ENCODE measurements at places on chromosomes 3 and 15.

DNA sequence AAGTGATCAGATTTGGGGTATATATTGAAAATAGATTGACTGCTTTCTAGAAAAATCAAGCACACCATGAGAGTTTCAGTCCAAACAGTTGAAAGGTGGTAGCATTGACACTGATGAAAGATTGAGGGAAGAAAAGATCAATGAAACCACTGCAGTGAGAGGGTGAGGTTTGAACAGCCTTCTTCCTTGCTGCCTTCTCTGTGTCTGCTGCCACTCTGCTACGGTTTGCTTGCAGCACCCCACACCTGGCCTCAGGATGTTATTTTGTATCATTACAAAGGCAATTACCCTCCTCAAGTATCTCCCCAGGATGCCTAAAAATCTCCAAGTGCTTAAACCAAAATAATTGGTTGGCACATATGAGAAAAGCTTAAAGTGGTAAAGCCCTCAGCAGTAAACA, 683.6 kb upstream of the ARPP21 start:
- no peak for DNase-seq

DNA sequence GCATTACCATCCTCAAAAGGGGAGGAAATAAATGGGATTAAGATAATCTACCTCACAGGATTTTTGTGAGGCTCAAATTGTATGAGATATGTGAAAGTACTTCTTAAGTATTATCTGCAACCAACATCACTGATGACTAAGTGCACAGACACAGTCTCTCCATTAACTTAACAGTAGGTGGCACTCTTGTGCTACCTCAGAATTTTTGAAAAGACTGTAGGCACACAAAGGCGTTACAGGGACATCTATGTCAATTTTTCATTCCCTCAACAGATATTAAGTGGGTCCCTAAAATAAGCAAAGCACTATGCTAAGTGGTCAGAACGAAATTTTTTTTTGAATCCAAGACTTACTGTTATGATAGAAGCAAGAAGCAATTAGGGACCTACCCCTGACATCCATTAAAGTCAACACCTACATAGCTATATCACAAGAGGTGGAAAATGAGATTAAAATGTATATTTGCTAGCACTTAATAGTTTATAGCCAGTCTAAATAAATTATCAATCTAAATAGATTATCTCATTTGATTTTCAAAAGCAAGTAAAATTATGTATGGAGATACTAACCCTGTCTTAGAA, 52.9 kb downstream of the RYK start:
- peak; percentile 42 for DNase-seq

DNA sequence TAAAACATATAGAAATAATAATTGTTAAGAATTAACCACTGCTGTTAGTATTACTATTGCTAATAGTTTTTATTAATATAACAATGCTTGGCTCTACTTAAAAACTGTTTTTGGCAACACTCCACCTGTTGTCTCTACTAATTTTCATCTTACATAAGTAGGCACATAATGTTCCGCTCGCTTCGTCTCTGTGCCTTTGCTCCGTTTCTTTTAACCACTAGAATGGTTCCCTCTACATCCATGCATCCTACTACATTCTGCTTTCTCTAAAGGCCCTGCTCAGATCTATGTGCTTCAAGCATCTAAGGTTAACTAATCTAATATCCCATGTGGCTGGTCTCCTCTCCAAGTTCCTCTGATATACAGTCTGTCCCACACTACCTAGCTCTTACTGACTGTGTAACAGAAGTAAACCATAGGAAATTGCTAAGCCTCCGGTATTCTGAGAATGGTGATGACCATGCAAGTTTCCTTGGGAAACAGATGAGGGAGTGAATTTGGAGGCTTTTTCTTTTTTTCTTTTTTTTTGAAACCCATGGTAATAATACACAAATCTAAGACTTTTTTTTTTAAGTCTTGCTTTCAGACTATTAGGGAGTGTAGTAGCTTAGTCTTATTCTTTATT, 138.3 kb downstream of the P3H2 start:
- DNase-seq = no peak

DNA sequence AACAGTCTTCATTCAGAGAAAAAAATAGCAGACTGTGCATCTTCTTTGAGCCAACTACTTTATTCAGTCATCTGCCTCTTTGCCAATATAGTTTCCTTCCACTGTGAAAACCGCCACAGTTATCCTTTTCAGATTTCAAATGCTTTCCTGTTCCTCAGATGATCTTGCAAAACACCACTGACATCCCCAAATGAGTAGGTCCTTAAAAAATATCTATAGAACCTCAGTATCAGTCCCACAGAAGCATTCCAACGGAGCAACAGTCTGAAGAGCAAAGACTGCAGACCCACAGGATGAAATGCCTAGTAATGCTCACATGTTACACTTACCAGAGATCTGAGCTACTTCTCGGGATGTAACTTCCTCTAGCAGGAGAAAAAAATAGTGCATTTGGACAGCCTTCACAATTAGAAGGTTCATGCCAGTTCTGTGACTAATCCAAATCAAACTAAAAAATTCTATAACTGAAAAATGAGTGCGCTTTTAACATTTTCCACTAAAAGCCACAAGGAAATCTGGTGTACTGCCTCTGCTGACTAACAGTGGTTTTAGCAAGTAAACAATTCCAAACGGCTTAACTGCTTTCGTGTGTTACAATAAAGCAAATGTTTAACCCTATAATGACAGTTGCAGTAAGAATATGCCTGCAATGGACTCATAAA, at the start of gene ANKRD28:
ANKRD28 (minus strand) TSS at position 338 of the 662 bp plus-strand sequence. CDS start 1,458 bp downstream, outside the sequence.
- DNase-seq = peak; percentile 18

DNA sequence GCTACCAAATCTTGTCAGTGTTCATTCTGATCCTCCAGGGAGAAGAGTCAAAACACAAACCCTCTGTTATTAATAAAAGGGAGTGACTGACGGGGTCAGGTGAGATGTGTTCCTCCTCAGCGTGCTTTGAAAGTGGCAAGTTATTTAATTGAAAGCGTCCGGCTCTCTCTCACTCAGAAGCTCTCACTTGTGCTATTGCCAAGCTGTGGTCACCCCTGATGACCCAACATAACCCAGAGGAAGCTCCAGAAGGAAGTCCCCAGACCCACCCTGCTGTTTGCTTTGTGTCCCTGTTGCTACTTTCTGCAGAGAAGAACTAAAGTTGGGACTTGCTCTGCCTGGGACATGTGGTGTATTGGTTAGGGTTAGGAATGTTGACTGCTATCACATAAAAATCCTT, 235.6 kb downstream of the EDEM1 start:
- no peak for DNase-seq

DNA sequence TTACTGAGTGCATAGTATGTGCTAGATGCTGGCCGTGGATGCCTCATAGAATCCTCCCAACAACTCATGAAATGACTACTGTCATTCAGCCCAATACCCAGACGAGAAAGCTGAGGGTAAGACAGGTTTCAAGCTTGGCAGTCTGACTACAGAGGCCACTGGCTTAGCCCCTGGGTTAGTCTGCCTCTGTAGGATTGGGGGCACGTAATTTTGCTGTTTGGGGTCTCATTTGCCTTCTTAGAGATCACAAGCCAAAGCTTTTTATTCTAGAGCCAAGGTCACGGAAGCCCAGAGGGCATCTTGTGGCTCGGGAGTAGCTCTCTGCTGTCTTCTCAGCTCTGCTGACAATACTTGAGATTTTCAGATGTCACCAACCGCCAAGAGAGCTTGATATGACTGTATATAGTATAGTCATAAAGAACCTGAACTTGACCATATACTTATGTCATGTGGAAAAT, 1.0 kb upstream of the CCR5 start:
- DNase-seq = no peak
